ENCODE measurements at places on chromosomes 2 and 18.
A peak's percentile ranks its signal among the peaks of the same experiment; 100 is the strongest.

DNA sequence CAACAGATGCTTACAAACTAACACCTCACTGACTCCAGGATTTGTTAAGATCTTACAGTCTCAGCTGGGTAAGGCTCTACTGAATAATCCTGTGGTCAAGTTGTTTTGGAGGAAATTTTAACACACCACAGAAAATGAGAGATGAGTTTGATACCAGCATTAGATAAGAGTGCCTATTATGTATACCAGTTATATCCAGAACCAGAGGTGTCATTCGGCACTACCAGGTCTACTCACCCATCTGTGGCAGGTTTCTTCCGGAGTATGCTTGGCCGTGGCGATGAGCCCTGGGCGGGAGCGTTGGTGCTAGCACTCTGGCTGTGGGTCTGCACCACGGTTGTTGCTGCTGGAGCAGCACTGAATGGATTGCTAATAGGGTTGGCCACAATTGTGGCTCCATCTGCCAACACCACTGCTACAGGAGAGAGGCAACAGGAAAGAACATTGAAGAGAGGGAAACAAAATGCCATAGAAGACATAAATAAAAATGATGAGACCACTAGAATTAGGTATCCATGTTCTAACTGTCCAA lies 41.2 kb downstream of the SAP130 start:
- no peak for DNase-seq

DNA sequence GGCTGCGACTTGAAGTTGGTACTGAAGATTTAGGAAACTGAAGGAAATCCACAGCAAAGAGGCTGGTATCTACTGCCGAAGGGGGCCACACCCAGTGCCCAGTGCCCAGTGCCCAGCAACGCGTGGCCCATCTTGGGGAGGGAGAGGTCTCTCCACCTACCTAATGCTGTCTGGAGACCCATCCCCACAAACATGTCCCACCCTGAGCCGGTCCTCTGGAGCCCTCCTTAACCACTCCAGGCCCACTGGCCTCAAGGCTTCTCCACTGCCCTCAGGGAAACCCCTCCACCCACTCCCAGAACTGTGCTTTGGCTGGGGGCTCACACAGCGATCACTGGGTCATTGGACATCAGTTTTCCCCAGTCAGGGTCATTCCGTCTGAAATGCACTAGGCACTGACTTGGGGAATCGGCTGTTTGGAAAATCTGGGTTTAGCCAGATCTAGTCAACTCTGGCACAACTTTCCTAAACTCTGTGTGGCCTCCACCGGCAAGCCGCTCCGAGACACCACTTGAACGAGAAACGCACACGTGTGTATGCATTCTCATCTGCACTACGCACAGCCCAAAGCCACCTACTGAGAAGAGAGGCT lies 20.1 kb downstream of the GPR55 start:
- no peak for DNase-seq

- DNase-seq: no peak
Measured at GRCh38 chr2:119679846-119680245, 845 bp downstream of the TMEM177 start.

GRCh38 chr2:61359058-61359457 lies 111.8 kb downstream of the USP34 start:
- DNase-seq: no peak

- DNase-seq: no peak
Measured at GRCh38 chr2:38446906-38447561, 70.0 kb upstream of the ATL2 start.

DNA sequence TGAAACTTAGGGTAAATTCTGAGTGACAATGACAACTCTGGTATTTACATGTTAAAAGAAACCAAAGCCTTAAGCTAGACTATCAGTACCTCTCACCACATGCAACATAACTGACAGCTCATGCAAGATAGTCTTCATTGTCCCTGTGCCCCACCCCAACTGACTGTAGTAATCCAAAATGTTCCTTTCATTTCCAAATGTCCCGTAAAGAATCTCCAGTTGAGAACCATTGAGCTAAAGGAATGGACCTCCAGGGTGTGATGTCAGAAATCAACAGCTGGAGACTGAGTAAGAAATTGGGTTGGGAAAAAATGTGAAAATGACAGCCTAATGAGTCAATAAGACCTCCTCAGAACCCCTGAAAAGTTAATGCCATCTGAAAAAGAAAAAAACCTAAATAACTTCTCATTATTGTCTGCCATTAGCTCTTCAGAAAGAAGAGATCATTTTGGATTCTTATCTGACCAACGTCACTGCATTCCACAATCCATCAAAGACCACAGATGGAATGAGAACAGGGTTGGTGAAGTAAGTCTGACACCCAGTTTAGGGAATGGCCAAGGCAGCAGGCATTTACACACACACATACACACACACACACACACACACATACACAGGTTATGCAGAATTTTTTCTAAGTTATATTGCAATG lies 51.7 kb upstream of the ACVR2A start:
- DNase-seq: no peak

GRCh38 chr2:229635371-229635680 lies 79.0 kb downstream of the DNER start:
- DNase-seq: no peak

GRCh38 chr2:215032153-215032552 lies 106.3 kb downstream of the ABCA12 start:
- no peak for DNase-seq

GRCh38 chr2:223897669-223898330 lies 47.3 kb downstream of the WDFY1 start:
- DNase-seq: no peak

- DNase-seq: no peak
Measured at GRCh38 chr2:201249889-201250288, 10.4 kb upstream of the CASP8 start.

GRCh38 chr2:22900674-22901073 lies 484.3 kb upstream of the KLHL29 start:
- DNase-seq: no peak

- DNase-seq: no peak
Measured at GRCh38 chr18:37659906-37660305, 94.3 kb upstream of the CELF4 start.

GRCh38 chr2:173037245-173038120 lies 38.2 kb upstream of the MAP3K20 start:
- DNase-seq: no peak

GRCh38 chr2:113406114-113406513 lies 31.4 kb upstream of the ZNG1B start:
- no peak for DNase-seq

- no peak for DNase-seq
Measured at GRCh38 chr2:238698072-238698352, 149.9 kb upstream of the TWIST2 start.

DNA sequence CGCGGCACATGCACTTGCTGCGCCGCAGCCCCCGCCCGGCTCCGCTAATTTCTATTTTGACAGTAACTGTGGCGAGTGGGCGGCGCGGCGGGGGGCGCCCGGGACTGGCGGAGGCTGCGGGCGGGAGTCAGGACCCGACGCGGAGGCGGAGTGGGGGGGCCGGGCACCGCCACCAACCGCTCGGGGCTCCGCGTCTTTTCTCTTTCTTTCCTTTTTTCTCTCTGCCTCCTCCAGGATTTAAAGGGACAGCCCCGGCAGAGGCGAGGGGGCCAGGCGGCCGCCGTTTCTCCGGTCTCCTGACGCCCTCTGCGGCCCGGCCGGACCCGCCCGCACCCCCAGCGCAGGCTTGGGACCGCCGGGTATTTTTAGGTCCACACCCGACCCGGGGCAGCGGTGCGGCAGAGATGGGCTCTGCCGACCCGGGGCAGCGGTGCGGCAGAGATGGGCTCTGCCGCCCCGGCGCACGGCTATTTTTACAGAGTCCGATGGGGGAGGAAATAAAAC lies 460 bp upstream of the ZBTB7C start:
- DNase-seq: peak; percentile 21

DNA sequence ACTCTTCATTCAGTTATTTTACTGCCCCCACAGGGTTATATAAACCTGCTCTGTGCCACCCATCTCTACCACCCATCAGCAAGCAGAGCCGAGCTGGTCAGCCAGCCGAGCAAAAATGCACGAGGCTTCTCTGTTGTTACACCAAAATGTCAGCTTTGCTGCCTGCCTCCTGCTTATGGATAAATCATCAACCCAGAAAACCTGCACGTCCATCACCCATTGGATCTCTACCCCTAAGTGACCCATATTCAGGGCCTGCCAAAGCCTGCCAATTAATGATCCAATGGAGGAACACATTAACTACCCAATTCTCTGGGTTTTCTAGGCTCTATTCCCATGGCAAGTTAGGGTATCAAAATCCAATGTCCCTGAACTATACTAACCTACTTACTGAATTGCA lies 365.5 kb upstream of the ACVR2A start:
- DNase-seq: no peak

- DNase-seq: no peak
Measured at GRCh38 chr2:60957643-60958042, 59.9 kb upstream of the PEX13 start.

GRCh38 chr2:66601624-66602023 lies 166.7 kb downstream of the MEIS1 start:
- DNase-seq: no peak

- DNase-seq: no peak
Measured at GRCh38 chr2:196368546-196369225, 197.3 kb upstream of the STK17B start.

- DNase-seq: no peak
Measured at GRCh38 chr2:7670905-7671641, 753.9 kb downstream of the RNF144A start.

DNA sequence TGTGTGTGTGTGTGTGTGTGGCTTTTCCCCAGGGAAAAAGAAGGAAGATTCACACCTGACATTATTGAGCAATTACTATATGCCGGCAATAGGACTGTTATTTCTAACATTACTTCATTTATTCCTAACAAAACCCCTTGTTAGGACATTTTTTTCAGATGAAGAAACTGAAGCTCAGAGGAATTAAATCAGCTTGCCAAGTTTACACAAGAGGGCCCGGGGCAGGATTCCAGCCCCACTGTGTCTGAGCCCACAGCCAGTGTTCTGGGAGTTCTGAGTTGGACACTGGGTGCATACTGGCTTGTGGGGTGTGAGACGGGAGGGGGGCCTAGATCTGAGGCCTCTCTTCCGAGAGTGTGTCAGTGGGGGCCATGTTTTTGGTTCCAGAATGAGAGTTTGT lies 9.9 kb downstream of the TOGARAM2 start:
- DNase-seq: no peak

- no peak for DNase-seq
Measured at GRCh38 chr2:182101263-182101662, 115.6 kb downstream of the PPP1R1C start.

DNA sequence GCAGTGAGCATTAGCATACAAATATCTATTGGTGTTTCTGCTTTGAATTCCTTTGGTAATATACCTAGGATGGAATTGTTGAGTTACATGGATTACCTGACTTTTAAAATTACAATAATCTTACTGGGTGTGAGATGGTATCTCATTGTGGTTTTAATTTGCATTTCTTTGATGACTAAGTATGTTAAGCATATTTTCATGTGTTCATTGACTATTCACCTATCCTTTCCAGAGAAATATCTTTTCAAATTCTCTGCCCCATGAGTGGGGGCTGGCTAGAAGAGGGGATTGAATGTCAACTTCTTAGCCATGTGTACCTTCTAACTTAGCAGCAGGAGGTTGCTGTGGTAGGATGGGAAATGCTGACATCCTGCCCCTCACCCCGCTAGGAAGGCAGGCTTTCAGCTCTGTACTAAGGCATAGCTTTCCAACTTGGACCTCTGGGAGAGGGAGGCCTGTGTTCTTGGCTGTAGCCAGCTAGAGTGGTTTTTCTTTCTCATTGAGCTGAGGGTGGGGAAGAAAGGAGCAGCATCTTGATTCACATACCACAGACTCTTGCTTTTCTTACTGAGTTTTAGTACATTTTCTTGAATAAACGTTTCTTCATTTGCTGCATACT lies 63.3 kb upstream of the TTC27 start:
- DNase-seq: no peak
